Small intestine (tissue), 16 donors: ENCODE measurements at places on chromosomes 7 and 10. TPM values are rescaled to one million over a fixed set of nuclear protein-coding genes. Genes with fewer than 3 reads are reported as not detected.

DNA sequence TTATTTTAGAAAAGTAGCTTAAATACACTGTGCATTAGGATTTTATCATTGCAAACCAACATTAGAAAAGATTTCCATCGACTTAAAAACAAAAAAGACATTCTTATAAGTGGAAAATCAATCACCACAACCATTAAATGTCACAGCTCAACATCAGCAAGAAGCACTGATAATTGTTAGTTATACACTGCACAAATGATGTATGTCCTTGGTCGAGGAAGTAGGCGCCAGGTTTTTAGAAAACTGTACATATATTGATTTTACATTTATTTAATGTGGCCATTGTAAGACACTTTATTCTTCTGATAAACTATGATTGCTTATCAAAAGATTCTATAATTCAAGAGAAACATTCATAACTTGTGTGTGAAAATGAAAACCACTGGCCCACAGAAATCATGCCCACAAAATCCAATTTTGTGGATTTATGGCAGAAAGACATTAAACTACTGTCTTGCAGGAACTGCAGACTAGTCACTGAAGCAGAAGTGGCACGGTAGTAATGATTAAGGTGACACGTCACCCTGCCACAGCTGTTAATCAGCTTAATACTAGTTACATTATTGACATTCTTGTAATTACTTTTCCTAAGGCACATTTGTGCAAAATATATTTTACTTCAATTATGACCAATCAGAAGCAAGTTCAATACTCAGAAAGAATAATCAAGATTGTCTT lies 79.4 kb downstream of the VPS41 start:
- DNase-seq: no peak

- DNase-seq: no peak
These were observed 12.2 kb upstream of the BAG3 start for GRCh38 chr10:119638982-119639381.

The GRM8 gene
- polyA plus RNA-seq: not detected

- DNase-seq: no peak
These were observed 87.0 kb upstream of the SLC25A13 start for GRCh38 chr7:96408881-96409280.

DNA sequence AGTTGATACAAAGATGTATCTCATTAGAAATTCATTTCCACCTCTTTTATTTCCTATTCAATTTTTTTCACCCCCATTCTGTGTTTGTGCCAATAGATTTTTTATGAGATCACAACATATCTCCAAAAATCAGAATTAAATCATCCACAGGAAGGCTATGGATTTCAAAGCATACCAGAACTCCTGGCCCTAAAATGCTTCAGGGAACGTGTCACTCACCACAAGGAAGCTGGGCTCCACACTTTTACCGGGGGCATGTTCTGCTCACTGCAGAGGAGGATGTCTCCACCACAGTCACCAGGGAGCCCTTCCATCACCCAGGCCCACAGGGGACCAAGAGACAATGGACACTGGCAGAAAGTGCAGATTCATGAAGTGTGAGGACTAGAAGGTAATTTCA lies 456.8 kb downstream of the KCNMA1 start:
- DNase-seq: no peak

The IL6 gene
- 2.2 TPM for polyA plus RNA-seq

The WDR37 gene
- polyA plus RNA-seq: 6.8 TPM

The PITX3 gene
- polyA plus RNA-seq: 0.04 TPM

DNA sequence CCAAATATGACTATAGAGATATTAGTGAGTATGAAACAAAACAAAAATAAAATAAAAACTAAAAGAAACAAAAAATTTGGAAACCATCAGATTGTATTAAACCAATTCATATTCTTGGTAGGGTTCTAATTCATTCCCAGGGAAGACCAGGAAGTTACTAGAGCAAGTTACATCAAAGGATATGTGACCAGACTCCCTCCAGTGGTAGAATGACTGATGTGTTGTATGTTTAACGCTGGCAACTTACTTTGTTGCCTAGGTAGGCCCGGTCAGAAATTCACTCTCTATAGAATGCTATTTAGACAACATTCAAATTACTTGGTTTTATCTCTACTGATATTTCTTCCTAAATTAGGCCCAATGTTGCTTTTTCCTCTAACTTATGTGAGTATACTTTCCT lies 5.2 kb downstream of the PHYHIPL start:
- peak; percentile 82 for DNase-seq

- peak; percentile 83 for DNase-seq
These were observed 17.8 kb upstream of the ZKSCAN1 start for GRCh38 chr7:99997545-99998137.

The BLNK gene
- 69.3 TPM for polyA plus RNA-seq

DNA sequence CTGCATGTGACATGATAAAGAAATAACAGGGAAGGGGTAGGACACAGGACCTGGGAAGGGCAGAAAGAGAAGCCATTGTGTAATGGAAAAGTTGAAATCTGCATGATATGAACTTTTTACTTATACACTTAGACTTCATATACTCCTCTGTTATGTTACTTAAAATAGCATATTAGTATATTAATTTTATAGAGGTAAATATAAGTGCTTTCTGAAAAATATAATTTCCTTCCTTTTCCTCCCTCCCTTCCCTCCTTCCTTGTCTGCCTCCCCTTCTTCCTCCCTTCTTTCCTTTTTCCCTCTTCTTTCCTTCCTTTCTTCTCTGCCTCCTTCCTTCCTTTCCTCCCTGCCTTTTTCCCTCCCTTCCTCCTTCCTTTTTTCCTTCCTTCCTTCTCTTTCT lies 363.7 kb downstream of the CALN1 start:
- no peak for DNase-seq

DNA sequence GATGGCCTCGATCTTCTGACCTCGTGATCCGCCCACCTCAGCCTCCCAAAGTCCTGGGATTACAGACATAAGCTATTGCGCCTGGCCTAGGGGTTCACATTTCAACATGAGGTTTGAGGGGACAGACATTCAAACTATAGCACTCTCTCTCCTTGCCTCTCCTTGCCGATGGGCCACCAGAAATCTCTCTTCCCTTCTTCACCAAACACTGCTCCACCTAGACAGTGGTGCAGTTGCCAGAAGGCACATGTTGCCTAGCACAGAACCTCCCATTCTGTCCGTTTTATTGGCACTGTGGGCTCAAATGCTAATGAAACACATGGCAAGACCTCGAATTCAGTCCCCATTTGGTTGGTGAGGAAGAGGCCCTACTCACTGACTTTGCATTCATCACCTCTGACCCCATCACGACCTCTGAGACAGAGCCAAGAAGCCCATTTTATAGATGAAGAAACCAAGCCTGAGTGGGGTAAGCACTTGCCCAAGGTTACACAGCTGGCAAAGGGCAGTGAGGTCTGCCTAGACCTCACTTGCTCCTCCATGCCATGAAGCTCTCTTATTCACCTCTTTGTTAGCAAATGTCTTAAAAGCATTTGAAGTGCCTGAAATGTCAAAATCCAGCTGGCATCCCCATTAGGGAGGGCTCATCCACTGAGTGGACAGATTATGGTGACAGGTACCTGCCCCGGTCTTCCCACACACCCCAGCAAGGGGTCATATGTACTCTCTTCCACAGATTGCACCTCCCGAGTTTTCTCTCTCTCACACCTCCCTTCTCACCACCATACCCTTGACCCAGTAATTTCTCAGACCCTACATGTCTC lies 34.0 kb downstream of the GPRIN2 start:
- no peak for DNase-seq

The SLC26A5 gene
- not detected for polyA plus RNA-seq

GRCh38 chr10:35462491-35462934 lies 126.2 kb downstream of the CCNY start:
- no peak for DNase-seq

DNA sequence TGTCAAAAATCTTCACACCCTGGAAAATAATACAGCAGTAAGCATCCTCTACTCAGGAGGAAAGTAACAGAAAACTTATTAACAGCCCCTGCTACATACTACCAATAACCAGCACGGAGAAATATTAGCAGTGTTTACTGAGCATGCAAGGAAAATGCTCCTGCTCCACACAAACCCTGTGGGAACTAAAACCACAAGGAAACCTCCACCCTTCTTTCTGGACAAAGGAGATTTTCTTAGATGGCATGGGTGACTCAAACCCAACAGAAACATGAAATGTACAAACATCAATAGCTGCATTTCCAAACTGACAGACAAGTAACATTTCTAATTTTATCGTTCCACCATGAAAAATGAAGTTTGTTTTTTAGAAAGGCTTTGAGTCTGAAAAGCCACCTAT lies 113.4 kb downstream of the VPS41 start:
- DNase-seq: no peak

The EBLN1 gene
- not detected for polyA plus RNA-seq

GRCh38 chr7:103630318-103630717 lies 184.3 kb upstream of the SLC26A5 start:
- no peak for DNase-seq

The NEUROD6 gene
- not detected for polyA plus RNA-seq

The OPN1SW gene
- not detected for polyA plus RNA-seq

The GJC3 gene
- polyA plus RNA-seq: 0.22 TPM

GRCh38 chr10:9545073-9545472 lies 1472.6 kb upstream of the CELF2 start:
- DNase-seq: no peak

The SGPL1 gene
- polyA plus RNA-seq: 18.4 TPM

DNA sequence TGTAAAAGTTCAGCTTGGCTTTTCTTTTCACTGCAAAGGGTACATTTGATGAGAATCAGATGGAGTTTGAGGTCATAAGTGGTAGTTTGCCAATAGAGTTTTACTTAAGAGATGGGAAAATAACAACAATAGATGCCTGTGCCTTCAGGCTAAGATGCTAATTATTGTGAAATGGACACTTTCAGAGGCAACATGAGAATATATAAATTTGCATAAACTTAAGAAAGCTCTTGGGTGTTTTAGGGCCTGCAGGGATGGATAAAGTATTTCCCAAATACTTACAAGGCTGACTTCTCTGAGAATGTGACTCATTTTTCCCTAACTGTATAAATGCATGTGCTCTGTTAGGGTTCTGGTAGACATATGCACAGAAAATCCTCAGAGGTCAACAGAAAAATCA lies 200.3 kb upstream of the SVIL start:
- DNase-seq: no peak

DNA sequence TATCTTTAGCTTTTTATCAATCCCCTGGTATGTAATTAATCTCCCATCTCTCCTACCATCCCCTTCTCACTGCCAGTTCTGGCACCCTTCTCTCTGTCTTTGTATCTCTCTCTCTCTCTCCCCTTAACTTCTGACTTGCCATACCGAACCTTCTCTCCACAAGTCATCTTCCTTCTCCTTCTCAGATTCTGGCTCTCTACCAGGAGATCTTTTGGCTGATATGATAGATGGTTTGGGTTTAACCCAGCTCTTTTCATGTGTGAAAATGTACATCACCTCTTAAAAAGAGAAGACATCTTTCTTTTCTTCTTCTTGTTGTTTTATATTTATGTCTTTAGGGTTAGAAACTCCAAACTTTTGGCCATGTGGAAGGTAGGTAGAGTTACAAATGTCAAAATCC lies 196.7 kb downstream of the HGF start:
- no peak for DNase-seq

- DNase-seq: peak; percentile 12
These were observed 19.1 kb downstream of the PLPP4 start for GRCh38 chr10:120475844-120476791.

GRCh38 chr10:52337225-52337624 lies 23.1 kb downstream of the DKK1 start:
- no peak for DNase-seq

DNA sequence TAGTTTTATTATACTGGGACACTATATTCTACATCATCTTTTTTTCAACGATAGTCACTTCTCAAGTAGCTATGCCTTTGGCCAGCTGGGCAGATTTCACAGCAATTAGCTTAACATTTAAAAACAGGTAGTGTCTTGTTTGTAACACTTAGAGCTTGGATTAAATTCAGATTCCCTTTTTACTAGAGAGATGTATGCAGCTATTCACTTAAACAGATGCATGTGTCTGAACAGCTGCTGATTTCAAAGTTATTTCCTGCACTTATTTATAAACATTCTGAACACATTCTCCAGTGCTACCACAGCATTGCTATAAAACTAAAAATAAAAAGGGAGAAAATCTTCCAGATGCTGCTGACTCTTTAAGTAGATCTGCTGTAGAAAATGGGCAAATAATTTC lies 637.2 kb downstream of the POM121L12 start:
- no peak for DNase-seq

The ATRNL1 gene
- polyA plus RNA-seq: 0.78 TPM

- no peak for DNase-seq
These were observed 139.2 kb upstream of the NAMPT start for GRCh38 chr7:106423821-106424475.

GRCh38 chr10:97836446-97836845 lies 13.2 kb upstream of the GOLGA7B start:
- DNase-seq: no peak

The MSMB gene
- 1.4 TPM for polyA plus RNA-seq

The ZSCAN25 gene
- polyA plus RNA-seq: 4.5 TPM

DNA sequence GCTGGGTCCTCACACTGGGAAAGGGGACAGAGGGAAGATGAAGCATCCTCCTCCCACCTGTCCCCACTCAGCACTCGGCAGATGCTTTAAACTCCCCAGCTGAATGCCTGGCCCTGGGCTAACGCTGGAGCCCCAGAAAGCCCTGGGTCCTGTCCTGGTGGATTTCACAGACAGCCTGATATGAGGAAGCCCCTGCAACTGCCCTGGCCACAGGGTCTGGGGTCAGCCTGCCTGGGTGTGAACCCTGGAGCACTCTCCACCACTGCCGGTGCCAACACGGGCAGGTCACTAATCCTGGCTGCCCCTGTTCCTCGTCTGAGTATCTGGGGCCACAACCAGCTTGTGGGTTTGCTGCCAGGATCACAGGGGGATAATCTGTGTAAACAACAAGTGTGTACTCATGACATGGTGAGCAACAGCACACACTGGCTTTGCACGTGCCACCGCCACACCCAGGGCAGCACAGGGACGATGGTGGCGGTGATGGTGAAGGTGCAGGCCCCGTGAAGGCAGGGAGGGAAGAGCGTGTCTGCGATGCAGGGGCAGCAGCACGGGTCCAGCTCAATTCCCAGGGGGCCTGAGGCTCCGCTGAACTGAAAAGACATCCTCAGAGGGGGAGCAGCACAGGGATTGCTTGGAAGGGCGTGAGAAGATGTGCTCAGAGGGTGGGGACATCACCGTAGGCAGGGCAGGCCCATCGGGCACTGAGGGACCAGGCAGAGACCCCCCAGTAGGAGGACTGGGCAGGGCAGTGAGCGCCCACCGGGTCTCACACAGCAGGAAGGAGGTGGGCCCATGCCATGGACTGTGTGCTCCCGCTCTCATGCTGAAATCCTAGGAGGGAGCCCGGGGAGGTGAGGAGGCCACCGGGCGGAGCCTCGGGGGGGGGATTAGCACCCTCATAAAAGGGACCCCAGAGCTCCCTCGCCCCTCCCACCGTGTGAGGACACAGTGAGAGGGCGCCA lies 238.7 kb downstream of the MAD1L1 start:
- DNase-seq: no peak

- DNase-seq: no peak
These were observed 118.6 kb downstream of the PON1 start for GRCh38 chr7:95205665-95206225.

DNA sequence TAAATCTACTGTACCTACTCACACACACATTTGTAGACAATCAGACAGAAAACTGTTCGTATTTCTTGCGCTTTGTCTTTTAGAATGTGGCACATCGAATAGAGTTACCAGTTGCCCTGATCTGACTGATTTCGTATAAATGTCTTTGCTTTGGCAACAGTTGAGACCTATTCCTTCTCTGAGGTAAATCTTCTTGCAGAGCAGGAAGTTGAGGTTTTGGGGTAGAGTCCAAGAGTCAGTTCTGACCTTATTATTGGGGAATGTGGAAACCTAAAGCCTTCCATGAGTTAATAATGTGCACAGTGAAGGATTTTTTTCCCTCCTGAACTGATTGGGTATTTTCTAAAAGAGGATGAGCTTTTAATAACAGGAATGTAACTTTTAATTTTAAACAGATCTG lies 135.3 kb downstream of the KIAA1217 start:
- DNase-seq: peak; percentile 12

The PTER gene
- 10.5 TPM for polyA plus RNA-seq
